HTR-8/SVneo (cell line): ENCODE measurements at places on chromosomes 7 and 10.
A peak's percentile ranks its signal among the peaks of the same experiment; 100 is the strongest.

GRCh38 chr10:19579761-19580545 lies 236.3 kb upstream of the PLXDC2 start:
- no peak for DNase-seq

- no peak for DNase-seq
Measured at GRCh38 chr10:110045772-110046171, 38.0 kb downstream of the ADD3 start.

GRCh38 chr7:78501064-78501463 lies 702.5 kb downstream of the PHTF2 start:
- no peak for DNase-seq

DNA sequence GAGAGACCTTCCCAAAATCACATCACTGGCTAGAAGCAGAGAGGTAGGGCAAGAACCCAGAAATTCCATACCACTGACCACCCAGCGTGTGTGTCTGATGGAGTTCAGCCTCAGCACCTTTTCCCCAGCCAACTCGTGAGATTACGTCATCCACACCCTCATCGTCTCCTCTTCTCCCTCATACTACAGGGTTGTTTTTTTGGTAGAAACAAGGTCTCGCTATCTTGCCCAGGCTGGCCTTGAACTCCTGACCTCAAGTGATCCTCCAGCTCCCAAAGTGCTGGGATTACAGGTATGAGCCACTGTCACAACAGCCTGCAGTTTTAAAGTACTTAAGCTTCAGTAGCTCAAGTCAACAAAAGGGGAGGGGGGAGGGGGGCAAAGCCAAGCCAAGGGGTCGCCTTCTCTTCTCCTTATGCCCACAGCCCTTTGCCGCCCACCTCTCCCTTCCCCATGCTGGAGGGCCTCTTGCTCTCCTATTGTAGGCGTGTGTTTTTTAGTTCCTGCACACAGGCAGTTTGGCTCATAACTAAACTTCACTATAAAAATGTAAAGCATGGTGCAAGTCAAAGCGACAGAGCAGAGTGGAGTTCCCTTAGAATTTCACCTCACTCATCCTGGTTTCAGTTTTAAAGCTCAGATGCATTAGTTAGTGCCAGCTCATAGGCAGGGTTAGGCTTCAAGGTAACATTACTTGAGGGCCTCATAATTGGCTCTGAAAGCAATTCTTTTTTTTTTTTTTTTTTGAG lies 5.2 kb upstream of the PRDX3 start:
- DNase-seq, result no peak

- DNase-seq, result peak; percentile 51
Measured at GRCh38 chr10:91162495-91163268, 57.8 kb upstream of the PCGF5 start.

DNA sequence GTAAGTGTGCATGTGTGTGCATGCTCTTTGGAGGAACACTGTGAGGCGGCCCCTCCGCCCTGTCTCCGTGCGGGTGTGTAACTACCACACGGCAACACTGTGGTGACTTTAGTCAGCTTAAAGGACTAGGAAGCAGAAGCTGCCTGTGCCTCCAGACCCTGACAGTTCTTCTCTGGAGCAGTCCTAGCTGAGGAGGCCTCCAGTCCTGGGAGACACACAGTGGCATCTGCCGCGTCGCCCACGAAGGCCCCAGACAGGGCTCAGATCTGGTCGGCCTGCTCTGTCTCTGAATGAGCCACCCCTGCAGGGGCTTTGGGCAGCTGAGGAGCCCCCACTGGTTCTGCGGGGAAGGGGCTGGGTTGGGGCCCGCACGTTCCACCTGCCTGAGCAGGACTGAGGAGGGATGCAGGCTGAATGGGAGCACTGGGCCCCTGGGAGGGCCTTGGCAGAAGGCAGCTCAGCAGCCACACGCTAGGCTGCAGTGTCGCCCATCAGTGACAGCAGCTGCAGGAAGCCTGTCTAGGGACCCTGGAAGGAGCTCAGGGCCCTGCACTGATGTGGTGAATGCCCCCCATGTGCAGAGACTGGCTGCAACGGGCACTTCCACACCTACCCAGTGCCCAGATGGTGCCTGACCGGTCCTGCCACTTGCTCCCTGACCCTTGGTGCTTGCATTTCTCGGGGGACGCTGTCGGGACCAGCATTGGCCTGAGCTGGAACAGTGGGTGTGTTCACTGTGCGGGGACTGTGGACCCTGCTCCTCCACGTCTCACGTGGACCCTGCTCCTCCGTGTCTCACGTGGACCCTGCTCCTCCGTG lies 27.3 kb upstream of the KNDC1 start:
- no peak for DNase-seq

DNA sequence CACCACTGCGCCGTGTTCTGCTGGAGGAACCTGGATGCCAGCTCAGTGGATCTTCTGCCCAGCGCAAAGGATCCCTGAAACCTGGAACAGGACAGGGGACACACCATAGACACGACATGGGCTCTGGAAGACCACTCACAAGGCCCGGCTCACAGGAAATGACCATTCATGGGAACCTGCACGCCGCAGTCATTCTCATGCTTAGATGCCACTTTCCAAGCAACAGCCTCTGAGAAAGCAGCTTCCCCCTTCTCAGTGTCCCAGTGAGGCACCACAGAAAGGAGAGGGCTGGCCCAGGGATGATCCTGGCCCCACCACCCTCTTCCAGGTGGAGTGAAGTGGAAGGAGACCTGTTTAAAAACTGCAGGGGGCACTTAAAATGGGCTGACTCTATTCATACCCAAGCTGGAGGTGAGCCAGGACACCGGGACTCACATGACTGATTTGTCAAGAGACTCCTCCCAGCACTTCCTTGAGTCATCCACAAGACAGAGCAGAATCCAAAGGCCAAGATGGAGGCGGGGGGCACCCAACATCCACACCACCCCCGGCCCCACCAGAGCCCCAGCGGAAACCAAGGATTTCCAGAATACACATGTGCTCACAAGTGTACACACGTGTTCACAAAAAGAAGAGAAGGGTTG lies 11.2 kb downstream of the CTBP2 start:
- no peak for DNase-seq

GRCh38 chr10:14259696-14260566 lies 70.8 kb downstream of the FRMD4A start:
- DNase-seq, result no peak

DNA sequence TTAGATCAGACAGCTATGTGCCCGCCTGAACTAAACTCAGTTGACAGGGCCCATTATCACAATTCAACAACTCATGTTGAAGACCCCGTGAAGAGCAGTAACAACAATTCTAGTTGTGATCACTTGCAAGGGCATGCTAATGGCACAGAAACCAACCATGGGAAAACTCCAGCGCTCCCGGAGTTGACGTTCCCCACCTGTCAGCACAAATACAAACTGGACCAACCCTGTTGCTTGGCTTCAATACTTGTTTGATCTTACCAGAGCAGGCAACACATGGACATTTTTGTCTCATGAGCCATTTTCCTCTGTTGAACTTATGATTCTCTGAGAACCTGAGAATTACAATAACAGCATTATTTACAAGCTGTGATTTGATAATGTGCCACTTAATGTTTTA lies 119.0 kb upstream of the LANCL2 start:
- no peak for DNase-seq

DNA sequence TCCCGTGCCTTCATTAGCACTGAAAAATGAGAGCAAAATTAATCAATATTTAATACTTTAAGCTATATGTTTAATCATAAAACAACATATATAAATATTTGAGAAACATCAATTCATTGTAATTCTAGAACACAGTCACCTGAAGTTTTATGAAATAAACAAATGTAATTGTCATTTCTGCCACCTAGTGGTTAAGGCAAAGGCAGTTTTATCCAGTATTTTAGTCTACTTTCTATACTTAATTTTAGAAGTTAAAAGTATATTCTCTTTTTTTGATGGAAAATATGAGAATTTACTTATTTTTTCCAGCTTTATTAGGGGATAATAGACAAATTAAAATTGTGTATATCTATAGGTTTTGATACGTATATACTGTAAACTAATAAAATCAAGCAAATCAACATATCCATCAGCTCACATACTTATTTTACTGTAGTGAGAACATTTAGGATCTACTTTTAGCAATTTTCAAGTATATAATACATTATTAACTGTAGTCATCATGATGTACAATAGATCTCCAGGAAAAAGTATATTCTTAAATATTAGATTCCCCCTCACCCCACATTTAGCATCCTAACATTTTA lies 16.9 kb downstream of the PCGF6 start:
- DNase-seq, result peak; percentile 28

DNA sequence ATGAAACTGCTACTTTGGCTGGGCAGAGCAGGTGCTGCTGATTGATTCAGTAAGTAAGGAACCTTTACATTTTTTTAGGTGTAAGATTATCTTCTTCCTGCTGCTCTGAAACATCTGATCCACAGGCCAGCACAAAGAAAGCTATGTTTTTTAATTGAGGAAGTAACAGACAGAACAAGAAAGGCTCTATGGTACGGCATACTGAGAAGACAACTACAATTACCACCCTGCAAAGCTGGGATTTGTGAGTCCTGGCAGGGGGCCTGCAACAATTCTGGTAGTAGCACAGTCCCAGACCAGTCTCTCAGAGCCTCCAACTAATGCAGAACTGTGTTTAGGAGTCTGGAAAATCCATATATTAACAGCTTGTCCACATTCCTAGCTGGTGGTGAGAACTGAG lies 103.0 kb upstream of the LRRTM3 start:
- DNase-seq, result no peak

DNA sequence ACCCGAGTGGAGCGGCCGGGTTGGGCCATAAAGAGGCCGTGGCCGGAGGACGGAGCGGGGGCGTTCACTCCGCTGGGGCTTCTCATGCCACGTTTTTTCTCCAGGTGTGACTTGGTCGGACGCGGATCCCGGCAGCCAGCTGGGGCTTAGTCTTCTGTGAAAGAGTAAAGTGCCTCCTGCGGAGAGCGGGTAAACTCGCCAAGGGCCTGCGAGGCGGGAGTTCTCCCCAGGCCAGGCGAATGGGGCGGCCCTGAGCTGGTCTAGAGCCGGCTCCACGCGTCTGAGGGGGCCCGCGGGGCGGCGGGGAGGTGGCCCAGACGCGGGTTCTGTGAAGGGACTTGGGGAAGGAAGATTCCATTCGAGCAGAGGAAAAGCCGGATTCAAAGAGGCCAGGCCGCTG lies 86.3 kb upstream of the VIPR2 start:
- no peak for DNase-seq

GRCh38 chr10:53843736-53844362 lies 957.2 kb downstream of the PCDH15 start:
- DNase-seq, result no peak
